Hindlimb muscle (tissue), 1 donor: ENCODE measurements at places on chromosomes 11 and 22. TPM values are rescaled to one million over a fixed set of nuclear protein-coding genes. Genes with fewer than 3 reads are reported as not detected.

- no peak for DNase-seq
These were observed 14.2 kb downstream of the TXN2 start for GRCh38 chr22:36467042-36467810.

DNA sequence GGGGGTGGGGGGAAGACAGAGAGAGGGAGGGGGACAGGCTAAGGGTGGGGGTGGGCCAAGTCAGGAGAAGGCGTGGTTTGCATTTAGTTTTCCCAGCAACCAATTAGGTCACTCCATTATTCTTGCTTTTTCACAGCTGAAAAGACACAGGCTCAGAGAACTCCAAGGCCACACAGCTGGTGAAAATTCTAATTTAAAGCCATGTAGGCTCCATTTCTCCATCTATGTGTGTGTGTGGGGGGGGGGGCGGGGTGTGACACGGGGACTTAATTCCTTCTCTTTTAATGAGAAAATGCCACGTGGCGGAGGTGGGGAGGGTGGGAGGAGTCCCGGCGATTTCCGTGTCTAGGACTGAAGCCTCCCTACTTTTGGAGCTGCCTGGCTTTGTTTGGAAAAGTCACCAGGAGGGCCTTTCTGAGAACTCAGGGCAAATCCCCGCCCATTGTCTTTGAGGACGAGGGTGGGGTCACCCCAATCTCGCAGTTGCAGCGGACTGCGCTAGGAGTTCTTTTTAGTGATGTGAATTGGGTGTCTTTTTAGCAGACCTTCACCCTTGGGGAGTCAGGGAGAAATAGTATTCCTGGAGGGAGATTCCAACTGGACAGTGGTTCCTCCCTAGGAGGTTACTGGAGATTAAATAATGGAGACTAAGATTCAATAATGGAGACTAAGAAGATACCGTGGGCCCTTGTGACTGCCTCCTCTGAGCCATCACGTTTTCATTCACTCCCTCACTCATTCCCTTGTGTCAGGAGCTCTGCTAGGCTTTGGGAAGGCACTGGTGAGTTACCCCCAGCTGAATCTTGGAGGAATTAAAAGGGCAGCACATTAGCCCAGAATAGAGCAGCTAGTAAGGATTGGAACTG lies 36.4 kb upstream of the PTPRJ start:
- DNase-seq, result no peak

DNA sequence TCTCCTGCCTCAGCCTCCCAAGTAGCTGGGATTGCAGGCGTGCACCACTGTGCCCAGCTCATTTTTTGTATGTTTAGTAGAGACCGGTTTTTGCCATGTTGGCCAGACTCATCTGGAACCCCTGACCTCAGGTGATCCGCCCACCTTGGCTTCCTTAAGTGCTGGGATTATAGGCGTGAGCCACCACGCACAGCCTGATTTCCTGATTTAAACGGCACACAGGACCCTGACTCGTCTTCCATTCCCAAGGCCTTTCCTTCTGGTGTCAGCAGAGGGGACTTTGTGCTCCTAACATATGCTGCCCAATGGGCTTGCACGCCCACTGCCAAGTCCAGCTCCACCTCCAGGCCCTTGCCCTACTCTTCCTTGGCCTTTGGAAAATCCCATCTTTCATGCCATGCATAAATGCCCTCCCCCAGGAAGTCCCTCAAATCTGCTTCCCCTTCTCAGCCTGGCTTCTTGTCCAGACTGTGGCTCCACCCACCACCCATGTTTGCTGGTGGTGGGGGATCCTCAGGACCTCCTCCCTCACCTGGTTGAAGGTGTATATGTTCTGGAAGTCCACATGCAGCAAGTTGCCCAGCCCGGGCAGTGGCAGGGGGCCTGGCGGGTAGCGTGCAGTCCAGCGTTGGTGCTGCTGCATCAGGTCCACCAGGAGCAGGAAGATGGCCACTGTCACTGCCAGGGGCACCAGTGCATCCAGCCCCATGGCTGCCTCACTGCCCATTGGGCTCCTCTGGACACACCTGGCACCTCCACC lies 23.9 kb upstream of the CYP2D6 start:
- DNase-seq, result no peak

- peak; percentile 17 for DNase-seq
These were observed 111.4 kb upstream of the TBCEL start for GRCh38 chr11:120912504-120912903.

DNA sequence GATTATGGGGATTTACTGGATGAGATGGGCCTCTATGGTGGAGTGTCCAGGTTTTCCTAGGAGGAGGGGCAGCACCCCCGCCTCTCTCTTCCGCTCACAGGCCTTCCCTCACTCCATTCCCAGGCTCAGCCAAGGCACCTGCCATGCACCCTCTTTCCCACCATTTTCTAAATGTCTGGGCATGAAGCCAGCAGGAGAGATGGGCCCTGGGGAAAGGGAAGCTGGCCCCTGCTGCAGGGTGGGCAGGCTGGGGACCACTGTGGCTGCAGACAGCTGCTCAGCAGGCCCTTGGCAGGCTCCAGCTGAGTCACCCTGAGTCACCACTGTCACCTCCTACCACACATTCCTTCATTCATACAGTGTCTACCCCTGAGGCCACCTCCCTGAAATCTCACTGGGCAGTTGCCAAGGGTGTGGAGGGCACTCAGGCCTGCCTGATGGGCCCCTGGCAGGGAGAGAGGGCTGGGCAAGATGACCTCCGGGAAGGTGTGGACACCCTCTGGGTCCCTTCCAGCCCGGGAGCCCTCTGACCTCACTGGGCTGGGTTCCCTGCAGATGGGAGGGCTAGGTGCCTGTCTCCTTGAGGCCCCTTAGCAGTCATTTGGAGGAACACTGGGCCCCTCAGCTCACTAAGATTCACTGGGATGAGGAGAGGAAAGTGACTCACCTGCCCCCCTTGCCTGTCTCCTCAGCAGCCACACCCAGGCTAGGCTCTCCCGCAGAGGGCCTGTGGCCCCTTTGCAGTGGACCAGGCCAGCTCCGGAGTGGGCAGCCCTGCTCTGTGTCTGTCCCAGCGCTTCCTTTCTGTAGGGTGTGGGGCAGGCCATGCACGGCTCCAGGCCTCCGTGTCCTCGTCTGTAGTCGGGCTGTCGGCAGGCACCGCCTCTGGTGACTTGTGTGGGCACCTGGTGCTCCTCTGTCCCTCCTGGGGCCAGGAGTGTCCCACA lies 7.8 kb downstream of the MYEOV start:
- no peak for DNase-seq

- no peak for DNase-seq
These were observed 194.3 kb upstream of the CTSC start for GRCh38 chr11:88531831-88532230.

- DNase-seq, result no peak
These were observed 185.3 kb upstream of the LARGE1 start for GRCh38 chr22:34105461-34106062.

GRCh38 chr11:86693518-86693917 lies 21.1 kb upstream of the ME3 start:
- DNase-seq, result no peak

GRCh38 chr11:126722006-126722736 lies 278.4 kb downstream of the KIRREL3 start:
- no peak for DNase-seq

DNA sequence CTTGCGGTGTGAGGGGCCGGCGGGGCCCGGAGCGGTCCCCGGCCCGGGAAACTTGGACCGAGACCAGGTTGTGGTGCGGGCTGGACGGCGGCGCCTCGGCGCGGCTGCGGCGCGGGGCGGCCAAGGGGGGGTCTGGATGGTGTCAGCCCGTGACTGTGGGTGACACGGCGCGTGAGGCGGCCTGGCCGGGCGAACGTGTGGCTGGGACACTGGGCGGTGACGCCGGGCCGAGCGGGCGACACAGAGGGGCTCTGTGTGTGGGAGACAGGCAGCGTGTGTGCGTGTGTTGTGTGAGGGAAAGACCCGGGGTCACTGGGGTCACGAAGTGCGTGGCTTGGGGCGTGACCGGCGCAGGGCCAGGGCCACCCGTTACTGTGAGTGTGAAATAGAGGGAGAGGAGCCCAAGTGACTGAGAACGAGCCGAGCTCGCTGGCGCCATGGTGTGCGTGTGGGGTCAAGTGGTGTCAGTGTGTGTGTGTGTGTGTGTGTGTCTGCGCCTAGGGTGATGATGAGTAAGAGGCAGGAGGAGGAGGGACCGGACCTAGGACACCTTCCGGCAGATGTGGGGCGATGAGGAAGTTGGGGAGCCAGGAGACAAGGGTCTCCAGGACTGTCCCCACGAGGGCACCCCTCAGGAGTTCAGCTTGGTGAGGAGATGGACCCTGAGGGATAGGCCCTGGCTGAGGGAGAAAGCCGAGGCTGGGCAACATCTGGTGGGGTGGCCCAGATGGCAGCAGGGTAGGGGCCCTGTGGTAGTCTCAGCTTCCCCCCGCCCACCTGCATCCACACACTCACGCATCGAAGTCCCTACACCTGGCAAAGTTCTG lies 817 bp downstream of the RELT start:
- DNase-seq, result peak; percentile 36

DNA sequence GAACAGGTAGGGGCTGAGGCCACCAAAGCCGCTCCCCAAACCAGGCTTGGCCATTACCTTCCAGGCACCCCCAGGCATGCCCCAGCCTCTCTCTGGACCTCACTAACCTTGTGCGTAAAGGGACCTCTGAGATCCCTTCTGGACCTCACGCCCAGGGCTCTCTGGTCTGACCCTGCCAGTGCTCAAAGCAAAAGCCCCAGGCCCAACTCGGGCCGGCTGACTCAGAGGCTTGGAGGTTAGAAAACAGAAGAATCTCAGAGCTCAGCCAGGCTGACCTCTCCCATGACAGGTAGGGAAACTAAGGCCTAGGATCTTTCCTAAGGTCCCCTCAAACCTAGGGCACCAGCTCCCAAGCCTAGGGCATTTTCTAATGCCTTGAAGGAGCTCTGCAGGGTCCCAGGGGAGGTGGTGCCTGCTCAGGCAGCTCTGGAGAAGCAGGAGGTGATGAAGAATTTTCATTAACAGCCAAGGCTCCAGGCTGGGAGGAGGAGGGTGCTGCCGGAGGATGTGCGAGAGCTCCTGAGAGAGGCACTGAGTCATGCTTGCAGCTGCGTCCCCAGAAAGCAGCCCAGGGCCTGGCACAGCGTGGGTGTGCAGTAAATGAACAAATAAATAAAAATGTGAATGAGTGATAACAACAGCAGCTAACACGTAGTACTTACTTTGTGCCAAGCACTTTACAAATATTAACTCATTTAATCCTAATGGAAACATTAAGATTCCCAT lies 25.6 kb downstream of the ARRB1 start:
- DNase-seq, result no peak

DNA sequence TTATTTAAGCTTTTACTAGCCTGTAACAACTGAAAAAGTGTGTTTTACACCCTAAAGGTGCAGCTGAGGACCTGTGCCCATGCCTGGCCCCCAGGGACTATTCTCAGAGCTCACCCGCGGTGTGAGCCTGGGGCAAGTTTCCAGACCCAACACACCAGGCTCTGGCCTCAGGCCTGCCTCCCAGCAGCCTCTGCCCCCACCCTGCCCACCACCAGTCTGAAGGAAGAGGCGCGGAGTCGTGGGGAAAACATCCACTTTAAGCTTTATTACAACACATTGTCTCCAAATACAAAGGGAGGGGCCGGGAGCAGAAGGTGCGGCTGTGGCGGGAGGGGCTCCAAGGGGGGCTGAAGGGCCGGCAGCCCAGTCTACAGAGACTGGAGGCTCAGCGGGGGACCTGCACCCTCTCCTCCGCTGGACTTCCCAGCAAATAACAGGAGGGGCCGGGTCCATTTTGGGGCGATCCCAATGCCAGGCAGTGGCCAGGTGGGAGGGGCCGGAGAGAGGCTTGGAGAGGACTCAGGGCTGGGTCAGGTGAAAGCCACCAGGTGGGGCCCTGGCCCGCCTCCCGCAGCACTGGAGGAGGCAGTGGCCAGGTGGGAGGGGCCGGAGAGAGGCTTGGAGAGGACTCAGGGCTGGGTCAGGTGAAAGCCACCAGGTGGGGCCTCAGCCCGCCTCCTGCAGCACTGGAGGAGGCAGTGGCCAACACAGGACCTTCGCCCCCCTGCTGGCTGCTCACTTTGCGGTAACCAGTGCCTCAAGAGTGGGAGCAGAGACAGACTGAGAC lies 18.1 kb downstream of the DUSP8 start:
- DNase-seq, result no peak

- DNase-seq, result peak; percentile 89
These were observed at the start of gene CTSC for GRCh38 chr11:88337181-88337986. CTSC (minus strand) TSS chr11:88337736; CDS start chr11:88337672, 64 bp downstream.

DNA sequence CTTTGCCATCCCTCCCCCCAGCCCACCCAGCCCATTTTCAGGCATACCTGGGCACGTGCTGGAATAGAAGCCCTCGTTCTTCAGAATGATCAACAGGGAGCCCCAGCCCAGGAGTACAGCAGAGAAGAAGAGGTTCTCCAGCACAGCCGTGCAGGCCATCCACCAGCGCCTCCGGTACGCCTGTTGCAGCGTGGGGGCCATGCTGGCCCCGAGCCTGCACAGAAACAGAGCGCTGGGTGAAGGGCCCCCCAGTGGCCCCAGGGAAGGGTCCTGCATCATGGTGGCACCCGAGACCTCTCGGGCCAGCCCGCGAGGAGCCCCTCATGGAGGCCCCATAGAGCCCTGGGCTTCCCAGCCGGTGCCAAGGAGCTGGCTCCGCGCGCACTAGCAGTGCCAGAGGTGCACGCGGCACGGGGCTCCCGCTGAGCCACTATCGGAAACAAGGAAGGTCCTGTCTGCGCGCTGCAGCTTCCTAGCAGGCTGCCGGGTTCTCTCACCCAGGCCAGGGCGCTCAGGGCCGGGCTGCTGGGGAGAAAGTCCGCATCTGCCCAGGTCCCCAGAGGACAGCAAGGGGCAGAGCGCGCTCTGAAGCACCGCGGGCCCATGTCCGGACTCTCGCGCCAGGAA lies 1.5 kb downstream of the SLC43A1 start:
- DNase-seq, result no peak

DNA sequence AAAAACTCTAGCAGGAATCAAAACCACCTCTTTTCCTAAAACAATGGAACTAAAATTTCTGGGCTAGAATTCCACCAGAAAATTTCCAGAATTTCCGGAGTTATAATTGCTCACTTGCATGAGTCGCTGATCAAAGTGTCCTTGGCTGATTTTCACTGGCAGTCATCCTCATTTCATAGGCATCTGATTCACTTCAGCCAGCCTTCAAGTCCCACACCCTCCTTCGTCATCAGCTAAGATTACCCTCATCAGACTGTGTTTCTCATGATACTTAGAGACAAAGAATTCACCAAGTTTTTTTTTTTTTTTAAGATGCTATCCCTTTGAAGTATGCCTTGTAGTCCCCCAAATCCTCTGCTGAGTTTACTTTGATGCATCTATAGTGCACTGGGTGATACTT lies 71.5 kb upstream of the RAB38 start:
- no peak for DNase-seq

GRCh38 chr11:122241566-122241965 lies 125.6 kb upstream of the BLID start:
- DNase-seq, result no peak

- no peak for DNase-seq
These were observed 19.2 kb downstream of the PIM3 start for GRCh38 chr22:49979587-49980264.

The AIP gene
- 48.1 TPM for polyA plus RNA-seq

The MUC5B gene
- polyA plus RNA-seq, result 0.03 TPM

The LRRC75B gene
- 9.2 TPM for polyA plus RNA-seq

The TMPRSS4 gene
- 0.08 TPM for polyA plus RNA-seq

The MRGPRE gene
- not detected for polyA plus RNA-seq

The KCNC1 gene
- 2.4 TPM for polyA plus RNA-seq

The PAMR1 gene
- 8.4 TPM for polyA plus RNA-seq

The CBLIF gene
- not detected for polyA plus RNA-seq

The TNNT3 gene
- 8,959 TPM for polyA plus RNA-seq
